Pancreas (tissue), 10 donors: ENCODE measurements at places on chromosomes 5 and 9. TPM values are rescaled to one million over a fixed set of nuclear protein-coding genes. Genes with fewer than 3 reads are reported as not detected.
A peak's percentile ranks its signal among the peaks of the same experiment; 100 is the strongest.

DNA sequence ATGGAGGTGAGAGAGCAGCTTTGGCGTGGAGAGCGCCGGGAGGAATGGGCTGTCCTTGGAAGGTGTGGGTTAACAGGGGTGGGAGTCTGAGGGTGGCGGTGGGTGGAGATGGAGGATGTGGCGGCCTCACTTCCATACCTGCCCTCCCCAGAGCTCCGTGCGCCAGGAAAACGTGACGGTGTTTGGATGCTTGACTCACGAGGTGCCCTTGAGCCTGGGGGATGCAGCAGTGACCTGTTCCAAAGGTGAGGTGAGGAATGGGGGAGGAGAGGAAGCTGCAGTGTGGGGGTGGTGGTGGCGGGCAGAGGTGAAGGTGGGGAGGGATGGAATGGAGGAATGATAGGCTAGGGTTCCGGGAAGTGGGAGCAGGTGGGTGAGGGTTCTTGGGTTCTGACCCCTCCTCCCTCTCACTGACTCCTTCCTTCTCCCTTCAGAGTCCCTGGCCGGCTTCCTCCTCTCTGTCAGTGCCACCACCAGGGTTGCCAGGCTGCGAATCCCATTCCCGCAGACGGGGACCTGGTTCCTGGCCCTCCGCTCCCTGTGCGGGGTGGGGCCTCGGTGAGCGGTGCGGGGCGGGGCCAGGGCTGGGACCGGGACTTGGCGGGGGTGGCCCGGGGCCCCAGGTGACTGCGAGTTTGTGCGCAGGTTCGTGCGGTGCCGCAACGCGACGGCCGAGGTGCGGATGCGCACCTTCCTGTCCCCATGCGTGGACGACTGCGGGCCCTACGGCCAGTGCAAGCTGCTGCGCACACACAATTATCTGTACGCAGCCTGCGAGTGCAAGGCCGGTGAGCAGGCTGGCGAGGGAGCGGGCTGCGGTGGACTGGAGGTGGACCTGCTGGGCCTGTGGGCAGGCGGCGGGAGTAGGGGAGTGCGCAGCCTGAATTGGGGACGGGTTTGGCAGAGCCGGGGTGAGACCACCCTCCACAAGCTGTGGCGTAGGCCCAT, 17.1 kb downstream of the TMEM8B start:
- DNase-seq: no peak

The SURF1 gene
- total RNA-seq: 36.0 TPM

GRCh38 chr5:137320056-137321045, 178.8 kb downstream of the SPOCK1 start:
- DNase-seq: no peak

DNA sequence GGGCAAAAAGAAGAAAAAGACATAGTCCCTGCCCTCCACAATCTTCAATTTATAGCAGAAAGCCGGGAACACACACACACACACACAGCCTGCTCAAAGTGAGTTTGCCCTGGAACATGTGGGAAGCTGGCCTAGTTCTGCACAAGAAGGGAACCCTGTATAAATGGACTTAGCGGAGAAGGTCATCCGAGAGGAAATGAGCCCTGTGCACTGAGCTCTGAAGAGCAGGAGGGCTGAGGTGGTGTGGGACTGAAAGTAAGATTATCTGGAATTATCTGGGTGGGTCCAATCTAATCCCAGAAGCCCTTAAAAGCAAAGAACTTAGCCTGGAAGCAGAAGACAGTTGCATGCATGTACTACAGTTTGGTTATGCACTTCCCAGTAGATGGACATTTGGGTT, 90.0 kb upstream of the CTSV start:
- DNase-seq: no peak

The SLC6A18 gene
- not detected for total RNA-seq

- DNase-seq: no peak
Measured at GRCh38 chr5:110458313-110458712, 268.2 kb downstream of the TMEM232 start.

The FCN2 gene
- not detected for total RNA-seq

The GTF3C5 gene
- total RNA-seq: 17.4 TPM

The GPR107 gene
- total RNA-seq: 17.1 TPM

The CDX1 gene
- not detected for total RNA-seq

The LEAP2 gene
- 0.95 TPM for total RNA-seq

The GABRA1 gene
- total RNA-seq: not detected

DNA sequence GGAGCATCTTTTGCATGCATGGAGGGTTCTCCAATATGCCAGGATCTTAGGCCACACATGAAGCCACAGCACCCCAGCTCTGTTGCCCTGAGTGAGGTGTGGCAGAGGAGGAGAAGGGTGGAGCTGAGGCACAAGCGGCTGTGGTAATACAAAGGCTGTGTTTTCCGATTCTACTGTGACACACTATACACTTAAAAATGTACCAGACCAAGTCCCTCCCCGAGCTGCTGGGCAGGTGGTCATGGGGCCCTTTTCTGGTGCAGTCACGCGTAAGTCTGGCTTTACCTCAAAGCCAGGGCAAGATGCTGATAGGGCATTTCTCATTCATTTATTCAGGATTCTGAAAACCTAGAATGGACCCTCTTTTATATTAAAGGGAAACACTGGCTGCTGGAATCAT, 3.7 kb downstream of the ADGRV1 start:
- DNase-seq: no peak

- no peak for DNase-seq
Measured at GRCh38 chr9:136353757-136354488, 9.6 kb downstream of the DNLZ start.

DNA sequence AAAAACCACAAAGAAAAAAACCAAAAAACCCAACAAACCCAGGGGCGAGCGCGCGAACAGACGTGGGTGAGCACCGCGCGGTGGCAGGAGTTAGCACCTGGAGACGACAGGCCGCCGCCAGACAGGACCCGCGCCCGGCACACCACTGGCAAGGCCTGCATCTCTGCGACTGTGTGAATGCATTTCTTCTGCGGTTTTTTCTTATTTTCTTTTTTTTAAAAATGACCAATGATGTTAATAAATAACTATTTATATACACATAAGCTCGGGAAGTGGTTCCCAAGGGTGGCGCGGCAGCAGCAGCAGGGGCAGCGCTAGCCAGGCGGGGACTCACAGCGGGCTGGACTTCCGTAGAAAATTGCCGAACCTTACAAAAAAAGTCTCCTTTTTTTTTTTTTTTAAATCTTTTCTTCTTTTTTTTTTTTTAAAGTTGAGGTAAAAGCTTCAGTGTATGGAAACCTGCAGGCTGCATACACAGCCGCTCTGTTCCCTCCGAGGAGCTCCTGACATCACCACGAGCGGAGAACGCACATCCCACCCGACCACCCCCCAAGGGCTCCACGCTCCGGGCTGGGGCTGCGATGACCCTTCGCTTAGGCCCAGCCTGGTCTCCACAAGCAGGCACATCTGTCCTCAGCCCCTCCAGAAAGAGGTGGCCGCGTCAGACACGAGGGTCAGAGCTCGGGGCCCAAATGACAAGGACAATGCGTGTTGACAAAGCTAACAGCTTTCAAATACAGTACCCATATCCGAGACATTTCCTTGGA, 7.4 kb downstream of the BRD3OS start:
- no peak for DNase-seq

DNA sequence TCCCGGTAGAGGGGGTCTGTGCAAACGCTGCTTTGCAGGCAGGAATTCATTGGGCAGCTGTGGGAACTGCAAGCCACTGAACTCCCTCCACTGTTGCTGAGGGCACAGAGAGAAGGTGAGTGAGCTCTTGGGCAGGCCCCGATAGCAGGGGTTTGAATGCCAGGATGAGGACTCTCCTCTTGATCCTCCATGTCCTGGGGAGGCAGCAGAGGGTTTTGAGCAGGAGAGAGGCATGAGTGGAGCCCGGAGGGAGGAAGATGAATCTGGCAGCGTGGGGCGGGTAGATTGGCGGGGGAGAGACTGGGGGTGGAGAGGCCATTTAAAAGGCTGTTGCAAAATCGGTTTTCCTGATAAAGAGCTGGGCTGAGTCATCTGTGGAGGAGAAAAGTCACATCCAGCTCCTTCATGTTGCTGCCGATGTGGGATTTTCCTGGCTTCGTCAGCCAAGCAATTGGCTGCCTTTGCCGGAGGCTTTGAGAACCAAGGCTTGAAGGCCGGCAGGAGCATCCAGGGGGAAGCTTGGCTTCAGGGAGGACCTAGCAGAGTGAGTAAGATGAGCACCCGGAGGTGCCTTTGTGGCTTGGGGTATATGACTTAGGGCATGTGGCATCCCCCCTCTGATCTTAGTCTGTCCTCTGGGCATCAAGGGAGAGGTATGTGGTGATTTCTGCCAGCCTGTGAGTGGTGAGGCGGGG, at the start of gene SYNPO:
Gene SYNPO, plus strand, starts transcription at position 350 of the 695 bp plus-strand sequence. CDS start 7,616 bp downstream, outside the sequence.
- DNase-seq: peak; percentile 47

DNA sequence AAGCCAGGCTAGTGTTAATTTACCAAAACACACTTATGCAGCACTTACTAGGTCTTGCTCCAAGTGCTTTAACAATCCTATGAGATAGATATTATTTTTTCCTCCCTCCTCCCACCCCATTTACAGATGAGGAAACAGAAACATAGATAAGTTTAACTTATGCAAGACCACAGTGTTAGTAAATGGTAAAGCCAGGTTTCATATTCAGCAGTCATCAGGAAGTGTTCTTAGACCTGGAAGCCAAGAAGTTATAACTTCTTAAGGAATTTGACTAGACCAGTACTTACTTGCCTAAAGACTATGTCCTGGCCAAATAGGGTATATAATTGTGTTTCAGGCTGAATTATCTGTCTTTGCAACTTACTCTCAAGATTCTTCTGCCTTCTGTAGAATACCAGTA, 15.9 kb downstream of the ABHD17B start:
- DNase-seq: no peak

The WWC1 gene
- total RNA-seq: 54.2 TPM

- no peak for DNase-seq
Measured at GRCh38 chr9:2639786-2640185, 18.2 kb downstream of the VLDLR start.

The ALDOB gene
- 75.0 TPM for total RNA-seq

DNA sequence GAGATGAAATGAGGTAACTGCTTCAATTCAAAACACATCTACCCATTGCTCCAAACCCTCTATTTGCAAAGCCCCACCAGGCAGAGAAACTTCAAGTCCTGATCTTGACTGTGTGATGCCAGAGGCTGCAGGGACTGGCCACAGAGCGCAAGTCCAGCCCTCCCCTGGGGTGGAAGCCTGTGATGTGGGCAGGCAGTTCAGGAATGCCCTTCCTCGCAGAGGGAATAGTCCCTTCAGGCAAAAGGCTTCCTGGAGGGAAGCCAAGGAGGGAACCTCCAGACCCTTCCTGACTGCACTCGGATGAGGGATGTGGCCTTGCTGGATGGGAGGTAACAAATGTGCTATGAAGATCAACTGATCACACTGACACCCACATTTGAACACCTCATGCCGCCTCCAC, 131.2 kb downstream of the SLIT3 start:
- DNase-seq: no peak

GRCh38 chr5:164679461-164679860, 1174.0 kb downstream of the MAT2B start:
- no peak for DNase-seq

DNA sequence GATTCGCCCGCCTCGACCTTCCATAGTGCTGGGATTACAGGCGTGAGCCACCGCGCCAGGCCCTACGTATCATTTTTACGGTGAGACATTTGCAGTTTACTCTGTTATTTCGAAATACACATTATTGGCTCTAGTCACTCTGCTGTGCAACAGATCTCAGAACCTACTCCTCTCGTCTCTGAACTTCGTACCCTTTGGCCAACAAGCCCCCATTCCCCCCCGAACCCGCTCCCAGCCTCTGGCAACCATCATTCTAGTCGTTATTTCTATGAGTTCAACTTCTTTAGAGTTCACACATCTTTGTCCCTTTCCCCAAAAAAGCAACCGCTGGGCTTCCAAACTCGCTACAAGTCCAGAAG, 735 bp downstream of the PTGR1 start:
- DNase-seq: peak; percentile 56

- no peak for DNase-seq
Measured at GRCh38 chr9:131290036-131290766, 678 bp downstream of the PLPP7 start.

DNA sequence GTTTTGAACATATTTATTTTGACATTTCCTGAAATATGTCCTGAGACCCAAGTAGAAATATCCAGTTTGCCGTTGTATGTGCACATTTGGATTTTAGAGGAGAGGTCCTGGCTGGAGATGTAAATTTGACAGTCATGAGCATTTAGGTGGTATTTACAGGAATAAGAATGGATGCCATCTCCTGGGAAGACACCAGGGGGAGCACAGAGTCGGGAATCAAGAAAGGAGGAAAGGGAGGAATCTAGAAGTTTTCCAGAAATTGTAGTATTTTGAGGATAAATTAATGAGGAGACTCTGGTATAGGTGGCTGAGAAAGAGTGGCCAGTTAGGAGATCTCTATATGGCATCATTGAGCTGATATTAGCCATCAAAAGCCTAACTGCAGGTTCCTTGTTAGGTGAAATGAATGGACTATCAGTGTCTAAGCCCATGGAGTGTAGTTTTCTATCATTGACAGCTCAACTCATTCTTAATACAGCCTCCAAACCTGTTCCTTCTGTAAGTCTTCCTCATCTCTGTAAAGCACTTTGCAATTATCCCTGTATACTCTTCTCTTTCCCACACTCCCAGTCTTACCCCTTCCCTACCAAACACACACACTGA, 7.2 kb downstream of the GAPT start:
- DNase-seq: peak; percentile 11

The C9 gene
- not detected for total RNA-seq

The SLC46A2 gene
- total RNA-seq: not detected

GRCh38 chr5:76283670-76284069, 119.4 kb upstream of the IQGAP2 start:
- no peak for DNase-seq

The PCDH1 gene
- 25.5 TPM for total RNA-seq

The LCN1 gene
- total RNA-seq: not detected

The SOHLH1 gene
- total RNA-seq: not detected

The WHRN gene
- total RNA-seq: 8.9 TPM

- no peak for DNase-seq
Measured at GRCh38 chr9:125985998-125986655, 239.0 kb downstream of the PBX3 start.

The KIF24 gene
- 0.69 TPM for total RNA-seq

GRCh38 chr5:65075623-65076250, 307.0 kb downstream of the CWC27 start:
- no peak for DNase-seq

DNA sequence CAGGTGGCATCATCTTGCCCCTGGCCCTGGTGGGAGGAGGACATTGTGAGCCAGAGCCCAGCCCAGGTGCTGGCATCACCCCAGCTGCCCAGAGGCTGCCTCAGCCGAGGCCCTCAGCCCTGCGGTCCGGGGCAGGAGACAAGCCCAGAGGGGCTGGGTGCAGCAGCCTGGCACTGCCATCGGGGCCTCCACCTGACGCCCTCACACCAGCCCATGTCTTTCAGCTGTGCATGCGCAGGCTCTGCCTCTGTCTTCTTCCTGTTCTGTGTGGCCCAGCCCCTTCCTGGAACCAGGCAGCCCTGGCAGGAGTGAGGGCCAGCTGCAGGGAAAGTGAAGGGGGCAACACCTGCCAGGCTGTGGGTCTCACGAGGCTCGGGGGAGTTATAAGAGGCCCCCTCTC, 4.8 kb upstream of the CEL start:
- DNase-seq: peak; percentile 70
